ENCODE measurements at places on chromosomes 5 and 9.

GRCh38 chr5:172450861-172451695, 3.2 kb downstream of the SH3PXD2B start:
- DNase-seq, result peak; percentile 18

- no peak for DNase-seq
Measured at GRCh38 chr5:57414857-57415256, 67.8 kb downstream of the ACTBL2 start.

DNA sequence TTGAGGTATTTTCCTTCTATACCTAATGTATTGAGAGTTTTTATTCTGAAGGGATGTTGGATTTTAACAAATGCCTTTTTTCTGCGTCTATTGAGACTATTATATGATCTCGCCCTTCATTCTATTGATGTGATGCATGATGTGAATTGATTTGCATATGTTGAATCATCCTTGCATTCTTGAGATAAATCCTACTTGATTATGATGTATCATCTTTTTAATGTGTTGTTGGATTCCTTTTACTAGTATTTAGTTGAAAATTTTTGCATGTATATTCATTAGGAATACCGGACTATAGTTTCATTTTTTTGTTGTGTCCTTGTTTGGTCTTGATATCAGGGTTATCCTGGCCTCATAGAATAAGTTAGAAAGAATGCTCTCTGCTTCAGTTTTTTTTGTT, 169.7 kb downstream of the NPR3 start:
- DNase-seq, result peak; percentile 18

- no peak for DNase-seq
Measured at GRCh38 chr5:96347502-96348292, 85.4 kb downstream of the PCSK1 start.

GRCh38 chr5:55853818-55854217, 2.7 kb downstream of the IL31RA start:
- peak; percentile 63 for DNase-seq

GRCh38 chr5:113376640-113377039, 58.1 kb downstream of the TSSK1B start:
- no peak for DNase-seq

DNA sequence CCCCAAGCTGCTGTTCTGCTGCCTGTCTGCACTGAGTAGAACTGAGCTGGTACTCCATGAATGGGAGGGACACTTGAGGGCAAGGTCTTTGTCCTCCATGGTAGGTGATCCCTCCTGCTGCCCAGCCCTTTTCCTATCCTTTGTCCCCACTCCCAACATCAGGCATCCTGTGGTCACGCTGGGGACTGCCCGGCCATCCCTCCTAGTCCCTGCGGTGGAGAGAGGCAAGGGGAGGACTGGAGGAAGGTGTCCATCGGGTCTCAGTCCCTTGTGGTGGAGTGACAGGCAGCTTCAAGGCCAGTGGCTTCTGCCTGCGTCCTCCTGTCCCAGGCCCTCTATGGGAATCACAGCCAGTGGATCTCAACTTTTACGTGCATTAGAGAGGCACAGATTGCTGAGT, 25.9 kb downstream of the ROR2 start:
- DNase-seq, result no peak

- DNase-seq, result no peak
Measured at GRCh38 chr9:20280330-20280729, 342.0 kb downstream of the MLLT3 start.

DNA sequence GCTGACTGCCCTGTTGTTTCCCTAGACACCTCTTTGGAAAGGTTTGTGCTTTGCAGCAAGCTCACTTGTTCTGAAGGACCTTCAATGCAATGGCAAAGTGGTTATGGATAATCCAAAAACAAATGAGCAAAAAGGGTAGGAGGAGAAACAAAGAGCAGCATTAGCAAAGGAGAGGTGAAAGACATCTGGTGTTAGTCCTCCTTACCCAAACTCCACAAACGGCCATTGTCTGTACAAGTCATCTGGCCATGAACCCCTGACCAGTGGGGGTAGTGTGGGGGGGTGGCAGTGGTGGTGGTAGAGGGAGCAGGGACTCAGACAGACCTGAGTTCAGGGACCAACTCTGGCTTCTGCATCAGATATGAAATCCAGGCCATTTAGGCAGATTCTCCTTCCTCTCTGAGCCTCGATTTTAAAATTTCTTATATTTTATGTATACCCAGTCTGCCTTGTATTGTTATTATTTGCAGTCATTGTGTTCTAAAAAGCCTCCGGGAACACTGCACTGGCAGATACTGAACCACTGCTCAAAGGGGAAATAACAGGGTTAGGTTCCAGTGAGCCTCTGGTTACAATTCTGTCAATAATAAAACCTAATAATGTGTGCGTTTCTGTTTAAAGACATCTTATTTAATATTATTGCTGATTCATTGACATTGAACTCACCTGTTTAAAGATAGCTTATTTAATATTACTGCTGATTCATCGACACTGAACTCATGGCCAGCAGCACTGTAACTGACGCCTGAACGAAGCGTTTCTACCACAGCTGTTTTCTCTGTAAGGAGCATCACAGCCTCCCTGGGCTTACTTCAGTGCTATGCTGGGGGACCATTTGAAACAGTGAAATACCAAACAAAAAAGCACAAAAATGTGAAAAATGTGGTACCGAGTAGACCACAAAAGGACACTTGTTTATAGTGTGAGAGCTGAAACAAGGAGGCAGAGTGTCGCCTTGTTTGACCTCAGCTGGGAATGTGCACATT, 156.0 kb downstream of the SEC61B start:
- peak; percentile 69 for DNase-seq

DNA sequence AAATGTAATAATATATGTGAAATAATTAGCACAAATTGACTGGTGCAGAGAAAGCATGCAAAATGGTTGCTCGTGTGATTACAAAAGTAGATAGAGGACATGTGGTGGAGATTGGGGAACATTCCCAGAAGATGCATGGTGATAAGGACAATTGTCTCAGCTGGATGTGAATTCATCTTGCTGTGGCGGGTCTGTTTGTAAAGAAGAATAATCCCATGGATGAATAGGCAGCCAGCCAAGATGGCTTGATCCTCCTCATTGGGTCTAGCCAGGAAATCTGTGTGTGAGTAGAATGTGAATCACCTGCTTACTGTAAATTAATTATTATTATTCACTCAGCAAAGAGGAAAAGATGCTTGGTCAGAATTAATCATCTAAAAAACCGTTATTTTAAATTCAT, 12.6 kb upstream of the DPYSL3 start:
- DNase-seq, result no peak

DNA sequence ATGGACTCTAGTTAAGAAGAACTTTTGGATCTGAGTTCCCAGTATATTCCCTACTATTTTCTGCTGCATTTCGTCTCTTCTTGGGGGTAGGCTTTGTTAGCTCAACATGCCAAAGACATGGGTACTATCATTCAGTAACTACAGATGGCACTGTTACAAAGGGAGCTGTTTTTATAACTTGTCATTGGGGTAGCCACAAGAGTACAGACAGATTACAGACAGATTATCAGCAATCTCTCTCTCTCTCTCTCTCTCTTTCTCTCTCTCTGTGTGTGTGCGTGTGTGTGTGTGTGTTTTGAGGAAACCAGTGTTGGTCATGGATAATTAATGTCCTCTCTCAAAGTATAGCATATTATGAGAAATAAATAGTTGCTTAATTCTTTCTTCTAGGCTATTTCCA, 116.1 kb downstream of the WDR70 start:
- DNase-seq, result peak; percentile 4

DNA sequence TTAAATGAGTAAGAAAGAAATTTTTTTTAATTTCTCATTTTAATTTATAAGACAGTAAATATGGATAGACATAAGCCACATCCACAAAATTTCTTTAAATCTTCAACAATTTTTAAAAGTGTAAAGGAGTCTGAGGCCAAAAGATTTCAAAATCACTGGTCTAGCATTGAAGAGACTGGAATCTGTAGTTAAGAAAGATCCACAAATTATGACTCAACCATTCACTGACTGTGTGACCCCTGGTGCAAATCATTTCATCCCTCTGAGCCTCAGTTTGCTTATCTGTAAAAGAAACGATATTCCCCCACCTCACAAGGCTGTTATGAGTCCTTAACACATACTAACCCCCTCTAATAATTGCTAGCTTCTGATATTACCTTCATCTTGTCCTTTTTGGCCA, 98.5 kb downstream of the EBF1 start:
- DNase-seq, result no peak

DNA sequence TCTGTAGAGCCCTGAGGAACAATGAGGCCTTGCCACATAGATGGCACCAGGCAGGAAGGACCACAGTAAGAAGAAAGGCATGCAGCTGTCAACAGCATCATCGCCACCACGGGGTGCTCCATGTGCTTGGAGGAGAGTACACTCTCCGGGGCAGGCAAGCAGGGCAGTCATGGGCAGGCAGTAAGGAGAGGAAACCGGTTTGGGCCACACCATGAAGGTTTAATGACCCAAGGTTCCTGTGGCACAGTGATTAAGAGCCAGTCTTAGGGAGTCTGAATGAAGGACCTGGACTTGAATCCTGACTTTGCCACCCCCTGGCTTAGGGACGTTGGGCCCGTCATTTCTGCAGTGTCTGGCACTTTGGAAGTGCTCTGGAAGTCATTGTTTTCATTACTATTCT, 80.6 kb upstream of the ZBTB43 start:
- DNase-seq, result no peak

- no peak for DNase-seq
Measured at GRCh38 chr5:125245216-125245615, 498.8 kb upstream of the ZNF608 start.

DNA sequence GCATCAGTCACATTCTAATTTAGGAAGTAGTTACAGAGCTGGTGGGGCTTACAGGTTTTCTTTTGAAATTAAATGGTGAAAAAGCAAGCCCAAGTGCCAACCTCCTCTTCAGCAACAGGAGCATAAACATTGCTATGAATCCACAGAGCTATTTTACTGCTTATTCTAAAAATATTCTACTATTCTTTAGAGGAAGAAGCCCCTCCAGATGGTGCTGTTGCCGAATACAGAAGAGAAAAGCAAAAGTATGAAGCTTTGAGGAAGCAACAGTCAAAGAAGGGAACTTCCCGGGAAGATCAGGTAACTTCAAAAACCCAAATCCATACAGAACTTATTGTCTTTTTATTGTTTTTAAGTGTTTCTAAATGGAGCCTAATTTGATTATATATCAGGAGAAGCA, 202.8 kb downstream of the CWC27 start:
- DNase-seq, result no peak

- no peak for DNase-seq
Measured at GRCh38 chr5:127305493-127305892, 14.9 kb downstream of the MEGF10 start.

DNA sequence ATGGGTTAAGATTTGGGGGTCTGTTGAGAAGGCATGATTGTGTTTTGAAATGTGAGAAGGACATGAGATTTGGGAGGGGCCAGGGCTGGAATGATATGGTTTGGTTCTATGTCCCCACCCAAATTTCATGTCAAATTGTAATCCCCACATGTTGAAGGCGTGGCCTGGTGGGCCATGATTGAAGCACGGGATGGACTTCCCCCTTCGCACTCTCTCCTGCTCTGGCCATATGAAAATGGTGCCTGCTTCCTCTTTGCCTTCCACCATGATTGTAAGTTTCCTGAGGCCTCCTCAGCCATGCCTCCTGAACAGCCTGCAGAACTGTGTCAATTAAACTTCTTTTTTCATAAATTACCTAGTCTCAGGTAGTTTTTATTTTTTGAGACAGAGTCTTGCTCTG, 14.7 kb upstream of the NOTCH1 start:
- DNase-seq, result no peak

DNA sequence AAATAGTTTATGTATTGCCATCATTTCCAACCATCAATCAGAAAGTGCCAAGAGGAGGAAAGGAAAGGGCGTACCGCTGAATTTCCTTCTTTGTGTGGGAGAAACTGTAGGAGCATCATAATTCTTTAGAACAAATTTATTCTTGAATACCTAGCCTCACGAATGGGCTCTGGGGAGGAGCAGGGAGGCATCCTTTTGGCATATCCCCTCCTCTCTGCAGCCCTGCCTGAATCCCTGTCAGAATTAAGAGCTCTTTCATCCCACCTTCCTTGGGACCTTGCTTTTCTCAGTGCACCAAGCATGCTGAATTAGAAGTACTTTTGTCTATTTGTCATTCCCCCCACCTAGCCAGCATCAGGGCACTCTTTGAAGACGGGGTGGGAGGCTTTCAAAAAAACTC, 189.4 kb downstream of the MAPKAP1 start:
- DNase-seq, result no peak

DNA sequence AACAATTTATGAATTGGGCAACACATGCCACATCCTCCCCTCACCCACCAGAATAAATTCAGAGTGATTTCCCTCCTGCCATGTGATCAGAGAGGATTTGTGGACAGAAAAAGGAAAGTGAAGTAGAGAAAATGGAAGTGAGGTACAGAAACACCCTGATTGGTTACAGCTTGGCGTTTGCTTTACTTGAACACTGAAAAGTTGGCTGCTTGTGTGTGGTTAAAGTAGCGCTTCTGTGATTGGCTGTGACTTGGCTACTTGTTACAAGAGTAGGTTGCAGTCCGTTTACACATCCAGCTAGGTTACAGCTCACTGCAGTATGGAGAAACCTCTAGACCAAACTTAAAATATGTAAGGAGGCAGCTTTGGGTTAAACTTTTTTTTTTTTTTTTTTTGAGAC, 205.2 kb upstream of the ZNF608 start:
- no peak for DNase-seq

- DNase-seq, result no peak
Measured at GRCh38 chr9:131980267-131981016, 99.2 kb downstream of the MED27 start.

- peak; percentile 64 for DNase-seq
Measured at GRCh38 chr9:123049589-123050222, 16.2 kb downstream of the GPR21 start.

GRCh38 chr5:153476767-153477166, 13.7 kb upstream of the GRIA1 start:
- DNase-seq, result peak; percentile 70

- DNase-seq, result no peak
Measured at GRCh38 chr9:94085062-94085639, 887 bp downstream of the PTPDC1 start.

GRCh38 chr5:127959152-127959764, 124.3 kb upstream of the SLC12A2 start:
- DNase-seq, result peak; percentile 60

DNA sequence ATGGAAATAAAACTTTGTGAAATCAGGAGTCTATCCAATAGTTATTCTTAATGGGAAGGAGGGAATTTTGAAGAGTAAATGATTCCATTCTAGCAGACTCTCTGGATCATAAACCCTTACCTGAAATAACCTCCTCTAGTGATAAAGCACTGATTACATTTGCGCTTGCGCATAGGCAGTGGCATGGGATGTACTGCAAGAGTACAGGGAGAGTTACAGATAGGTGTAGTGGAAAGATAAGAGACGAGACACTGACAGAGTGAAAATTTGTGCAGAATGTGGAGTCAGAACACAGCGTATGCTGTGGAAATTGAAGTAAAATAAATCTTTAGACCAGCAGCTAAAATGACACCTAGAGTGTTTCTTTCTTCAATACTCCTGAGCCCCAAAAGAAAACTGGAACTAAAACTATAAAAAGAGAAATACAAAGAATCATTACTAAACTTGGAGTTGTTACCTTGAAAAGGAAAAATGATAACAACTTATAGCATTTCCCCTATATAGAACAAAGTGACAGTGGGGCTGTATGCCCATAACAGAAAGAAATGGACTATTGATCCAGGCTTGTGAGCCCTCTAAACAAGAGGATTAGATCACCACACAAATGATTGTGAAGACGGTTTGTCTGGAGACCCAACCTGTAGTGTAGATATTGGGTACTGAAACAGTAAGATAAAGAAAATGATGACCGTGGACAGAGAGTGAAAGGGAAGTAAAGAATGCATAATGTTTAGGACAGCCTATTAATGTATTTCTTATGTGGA, 1471.2 kb upstream of the NUDT12 start:
- DNase-seq, result no peak

- no peak for DNase-seq
Measured at GRCh38 chr5:2701592-2701991, 49.9 kb downstream of the IRX2 start.

Data from fibroblast of skin of left quadriceps (primary cell).